ENCODE measurements at places on chromosomes 2 and 18.

GRCh38 chr2:231260442-231261208 is 62.2 kb downstream of the ARMC9 start:
- DNase-seq = no peak

DNA sequence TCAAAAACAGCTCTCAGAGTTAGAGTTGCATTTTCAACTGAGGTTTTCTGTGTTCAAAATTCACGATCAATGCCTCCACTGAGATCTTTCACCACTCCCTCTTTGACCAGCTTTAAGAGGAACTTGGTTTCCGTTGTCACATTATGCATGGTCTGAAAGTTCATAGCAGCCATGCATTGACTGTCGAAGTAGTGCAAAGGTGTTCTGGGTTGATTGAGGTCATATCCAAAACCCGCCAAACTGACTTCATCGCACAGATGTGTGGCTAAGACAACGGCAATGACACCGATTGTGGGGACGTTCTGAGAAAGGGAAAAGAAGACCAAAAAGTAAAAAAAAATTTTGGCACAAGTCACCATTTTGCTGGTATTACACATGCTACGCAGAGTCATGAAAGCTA is 48.7 kb downstream of the ST3GAL5 start:
- DNase-seq = no peak

DNA sequence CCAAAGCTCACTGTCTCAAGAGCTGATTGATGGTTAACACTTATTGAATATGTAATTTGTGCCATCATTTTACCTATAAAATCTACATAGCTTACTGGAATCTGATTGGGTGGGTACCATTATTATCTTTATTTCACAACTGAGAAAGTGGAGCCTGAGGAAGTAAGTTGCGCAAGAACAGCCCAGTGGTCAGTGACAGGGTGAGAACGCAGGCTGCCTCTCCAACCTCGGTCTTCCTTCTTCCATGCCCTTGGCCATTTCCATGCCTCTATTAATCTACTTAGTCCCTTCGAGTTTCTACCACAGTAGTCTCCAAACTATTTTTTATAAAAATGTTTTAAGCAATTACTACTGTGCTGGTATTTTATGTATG is 390.9 kb upstream of the VWC2L start:
- DNase-seq = no peak

GRCh38 chr2:70085711-70086277 is 1.5 kb upstream of the PCBP1 start:
- no peak for DNase-seq

- DNase-seq = no peak
These were observed 37.7 kb downstream of the FOSL2 start for GRCh38 chr2:28430377-28430765.

DNA sequence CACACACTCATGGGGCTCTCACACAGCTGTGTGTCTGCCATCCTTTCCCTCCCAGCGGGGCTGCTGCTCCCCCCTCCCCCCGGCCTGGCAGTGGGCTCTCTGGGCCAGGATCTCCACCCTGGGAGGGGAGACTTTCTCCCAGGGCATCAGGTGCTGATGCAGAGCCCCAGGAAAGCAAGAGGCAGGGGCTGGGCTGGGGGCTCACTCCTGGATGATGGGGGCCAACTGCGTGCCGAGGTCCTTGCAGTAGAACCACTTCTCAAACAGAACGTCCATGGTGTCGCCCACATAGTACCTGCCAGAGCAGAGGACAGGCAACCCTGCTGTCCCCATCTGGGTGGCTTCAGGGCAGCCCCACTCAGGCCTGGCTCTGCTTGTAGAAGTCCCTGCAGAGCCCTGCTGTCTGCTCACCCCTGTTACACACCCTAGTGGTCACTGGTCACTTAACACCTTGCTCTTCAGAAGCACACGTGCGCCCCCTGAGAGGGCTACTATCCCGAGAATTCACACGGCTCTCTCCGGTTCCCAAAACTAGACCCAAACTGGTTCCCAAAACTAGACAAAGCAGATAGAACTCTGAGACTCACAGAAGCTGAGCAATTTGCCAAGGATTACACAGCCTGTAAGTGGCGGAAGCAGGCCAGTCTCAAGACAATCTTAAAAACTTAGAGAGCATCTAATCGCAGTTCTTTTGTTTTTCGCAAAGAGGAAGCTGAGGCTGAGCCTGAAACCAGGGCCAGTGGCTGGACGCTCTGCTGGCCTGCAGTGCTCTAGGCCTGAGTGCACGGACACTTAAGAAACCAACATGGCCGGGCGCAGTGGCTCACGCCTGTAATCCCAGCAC is 6.6 kb upstream of the OXER1 start:
- DNase-seq = no peak

GRCh38 chr2:182866461-182867406 is at the start of gene FRZB:
Gene FRZB, minus strand, starts transcription at chr2:182866637. Its CDS starts 85 bp downstream, at chr2:182866552.
- DNase-seq = no peak

GRCh38 chr2:184577743-184578142 is 20.6 kb upstream of the ZNF804A start:
- no peak for DNase-seq

- no peak for DNase-seq
These were observed 104.3 kb downstream of the ARL6IP6 start for GRCh38 chr2:152822676-152823075.

DNA sequence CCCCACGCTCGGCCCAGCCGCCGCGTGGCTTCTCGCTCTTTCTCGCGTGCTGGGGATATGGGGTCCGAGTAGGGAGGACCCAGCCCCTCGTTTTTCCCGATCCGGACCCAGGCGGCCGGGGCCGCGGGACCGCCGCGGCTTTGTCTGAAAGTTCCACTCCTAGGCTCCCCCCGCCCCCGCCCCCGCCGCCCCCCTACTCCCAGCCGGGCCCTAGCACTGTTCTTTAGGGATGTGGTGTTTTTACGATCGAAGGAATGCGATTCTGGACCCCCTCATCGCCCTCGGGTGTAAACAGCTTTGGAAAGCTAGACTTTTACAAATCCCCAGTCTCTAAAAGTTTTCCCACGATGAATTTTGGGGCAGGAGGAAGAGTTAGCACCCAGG is 819 bp downstream of the TGIF1 start:
- DNase-seq = no peak

DNA sequence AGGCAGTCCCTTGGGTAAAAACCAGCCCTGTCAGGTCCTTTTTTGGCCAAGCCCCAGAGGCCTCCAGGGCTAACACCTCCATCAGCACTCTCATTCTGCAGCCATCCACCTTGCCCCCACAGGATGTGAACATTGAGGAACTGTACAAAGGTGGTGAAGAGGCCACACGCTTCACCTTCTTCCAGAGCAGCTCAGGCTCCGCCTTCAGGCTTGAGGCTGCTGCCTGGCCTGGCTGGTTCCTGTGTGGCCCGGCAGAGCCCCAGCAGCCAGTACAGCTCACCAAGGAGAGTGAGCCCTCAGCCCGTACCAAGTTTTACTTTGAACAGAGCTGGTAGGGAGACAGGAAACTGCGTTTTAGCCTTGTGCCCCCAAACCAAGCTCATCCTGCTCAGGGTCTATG is 7.3 kb downstream of the IL1F10 start:
- no peak for DNase-seq

GRCh38 chr18:79386547-79386946 is 9.2 kb upstream of the NFATC1 start:
- DNase-seq = no peak

DNA sequence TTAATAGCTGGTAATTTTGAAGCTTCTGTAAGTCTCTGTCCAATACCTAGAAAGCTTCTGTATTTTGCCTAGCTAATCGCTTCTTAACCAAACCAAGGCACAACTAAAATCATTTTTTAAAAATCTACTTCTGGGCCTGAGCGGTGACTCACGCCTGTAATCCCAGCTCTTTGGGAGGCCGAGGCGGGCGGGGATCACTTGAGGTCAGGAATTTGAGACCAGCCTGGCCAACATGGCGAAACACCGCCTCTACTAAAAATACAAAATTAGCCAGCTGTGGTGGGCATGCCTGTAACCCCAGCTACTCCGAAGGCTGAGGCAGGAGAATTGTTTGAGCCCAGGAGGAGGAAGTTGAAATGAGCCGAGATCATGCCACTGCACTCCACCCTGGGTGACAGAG is 148.6 kb upstream of the FIGN start:
- no peak for DNase-seq

GRCh38 chr2:12767996-12768624 is 51.4 kb downstream of the TRIB2 start:
- no peak for DNase-seq

- no peak for DNase-seq
These were observed 32.2 kb downstream of the COL5A2 start for GRCh38 chr2:189147361-189147760.

All from GM19239 (cell line).